Astrocyte (in vitro differentiated cells and primary cell): ENCODE measurements at places on chromosomes 4 and X. TPM values are rescaled to one million over a fixed set of nuclear protein-coding genes. Genes with fewer than 3 reads are reported as not detected.

DNA sequence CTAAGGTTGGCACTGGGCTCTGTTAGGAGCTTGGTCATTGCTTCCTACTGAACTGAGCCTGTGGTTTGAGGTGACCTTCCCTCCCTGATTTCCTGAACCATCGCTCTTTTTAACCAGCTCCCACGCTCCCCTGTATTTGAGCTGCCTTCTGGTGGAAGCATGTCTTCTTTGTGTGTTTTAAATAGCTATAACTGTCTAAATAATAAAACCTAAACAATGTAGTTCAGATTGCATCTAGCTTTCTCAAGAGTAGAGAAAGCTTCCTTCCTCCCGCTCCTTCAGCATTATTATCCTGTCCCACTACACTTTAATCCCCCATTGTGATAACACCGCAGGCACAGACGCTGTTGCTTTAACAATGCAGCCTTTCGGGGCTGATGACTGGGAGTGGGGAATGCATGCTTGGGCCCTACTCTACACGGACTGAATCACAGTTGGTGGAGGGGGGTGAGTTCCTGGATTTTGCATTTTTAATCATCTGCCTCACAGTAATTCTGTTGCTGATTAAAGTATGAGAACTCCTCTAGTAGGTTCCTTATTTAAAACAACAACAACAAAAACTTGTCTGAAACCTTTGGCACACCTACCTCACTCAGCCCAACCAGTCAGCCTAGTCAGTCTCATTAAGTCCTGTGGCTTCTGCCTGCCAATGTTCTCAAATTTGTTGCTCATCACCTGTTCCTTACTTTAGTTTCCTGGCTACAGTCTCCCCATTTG lies 6.6 kb downstream of the SMS start:
- peak; percentile 67 for DNase-seq

- DNase-seq: no peak
Measured at GRCh38 chrX:47175588-47175980, 18.0 kb upstream of the UBA1 start.

DNA sequence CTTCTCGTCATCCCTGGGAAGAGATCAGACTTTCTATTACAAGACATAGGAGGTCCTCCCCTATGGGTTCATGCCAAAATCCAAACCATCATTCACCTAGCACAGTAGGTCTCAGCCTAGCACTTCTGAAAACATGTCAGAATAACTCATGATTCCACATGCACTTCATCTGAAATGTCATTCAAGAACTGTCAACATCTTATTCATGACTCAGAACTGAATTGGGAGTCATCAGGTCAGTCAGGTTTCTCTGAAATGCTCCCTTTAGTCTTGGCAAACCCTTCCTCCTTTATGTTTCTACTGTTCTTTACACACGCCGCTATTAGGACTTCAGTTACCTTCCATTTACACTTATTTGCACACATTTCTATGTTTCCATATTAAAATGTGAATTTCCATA lies 67.2 kb downstream of the ANTXR2 start:
- peak; percentile 46 for DNase-seq

GRCh38 chr4:3816983-3817960 lies 51.1 kb downstream of the ADRA2C start:
- DNase-seq: no peak

- peak; percentile 79 for DNase-seq
Measured at GRCh38 chr4:8537041-8537461, 43.1 kb upstream of the GPR78 start.

DNA sequence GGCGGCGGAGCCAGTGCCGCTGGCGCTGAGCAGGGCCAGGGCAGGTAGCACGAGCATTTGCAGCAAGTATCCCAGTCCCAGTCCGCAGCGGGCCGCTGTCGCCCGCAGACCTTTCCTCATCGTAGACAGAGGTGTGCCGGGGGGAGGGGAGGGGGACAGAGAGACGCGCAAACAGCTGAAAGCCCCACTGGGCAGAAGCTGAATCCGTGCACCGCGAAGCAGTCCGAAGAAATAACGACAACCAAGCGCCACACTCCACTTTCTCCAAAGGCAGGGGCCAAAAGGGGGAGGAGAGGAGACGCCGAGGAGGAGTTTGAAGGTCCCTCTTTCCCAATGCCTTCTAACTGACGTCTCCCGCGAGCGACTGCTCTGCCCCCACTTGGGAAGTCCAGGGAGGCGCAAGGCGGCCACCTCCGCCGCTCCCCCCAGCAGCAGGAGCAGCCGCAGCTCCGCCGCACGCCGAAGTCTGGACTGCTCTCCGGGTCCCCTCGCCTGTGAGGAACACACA lies at the start of gene UNC5C:
UNC5C (minus strand) TSS at position 236 of the 508 bp plus-strand sequence.
- DNase-seq: peak; percentile 76

- DNase-seq: no peak
Measured at GRCh38 chr4:104719539-104720230, 225.0 kb upstream of the CXXC4 start.

DNA sequence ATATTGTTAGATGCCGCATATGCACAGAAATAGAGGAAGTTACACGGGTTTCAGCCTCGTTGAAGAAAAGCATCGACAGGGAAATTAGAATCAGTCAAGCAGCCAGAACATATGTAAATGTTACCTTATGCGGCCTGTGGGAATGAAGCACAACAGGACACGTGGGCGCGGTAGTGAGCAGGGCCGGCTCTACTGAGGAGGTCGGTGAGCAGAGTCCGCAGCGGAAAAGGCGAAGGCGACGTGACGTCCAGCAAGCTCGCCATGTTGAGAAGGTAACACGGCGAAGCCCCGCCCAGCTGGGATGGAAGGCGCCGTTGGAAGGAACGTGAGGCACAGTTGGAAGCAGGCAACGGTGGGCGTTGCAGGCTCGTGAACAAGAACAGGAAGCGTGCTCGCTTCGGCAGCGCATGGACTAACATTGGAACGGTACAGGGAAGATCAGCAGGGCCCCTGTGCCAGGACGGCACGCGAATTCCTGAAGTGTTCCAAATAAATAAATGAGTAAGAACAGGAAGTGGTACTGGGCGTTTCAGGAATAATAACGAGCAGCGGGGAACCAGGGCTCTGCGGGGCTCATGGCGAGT lies 54.6 kb downstream of the MTNR1A start:
- no peak for DNase-seq

DNA sequence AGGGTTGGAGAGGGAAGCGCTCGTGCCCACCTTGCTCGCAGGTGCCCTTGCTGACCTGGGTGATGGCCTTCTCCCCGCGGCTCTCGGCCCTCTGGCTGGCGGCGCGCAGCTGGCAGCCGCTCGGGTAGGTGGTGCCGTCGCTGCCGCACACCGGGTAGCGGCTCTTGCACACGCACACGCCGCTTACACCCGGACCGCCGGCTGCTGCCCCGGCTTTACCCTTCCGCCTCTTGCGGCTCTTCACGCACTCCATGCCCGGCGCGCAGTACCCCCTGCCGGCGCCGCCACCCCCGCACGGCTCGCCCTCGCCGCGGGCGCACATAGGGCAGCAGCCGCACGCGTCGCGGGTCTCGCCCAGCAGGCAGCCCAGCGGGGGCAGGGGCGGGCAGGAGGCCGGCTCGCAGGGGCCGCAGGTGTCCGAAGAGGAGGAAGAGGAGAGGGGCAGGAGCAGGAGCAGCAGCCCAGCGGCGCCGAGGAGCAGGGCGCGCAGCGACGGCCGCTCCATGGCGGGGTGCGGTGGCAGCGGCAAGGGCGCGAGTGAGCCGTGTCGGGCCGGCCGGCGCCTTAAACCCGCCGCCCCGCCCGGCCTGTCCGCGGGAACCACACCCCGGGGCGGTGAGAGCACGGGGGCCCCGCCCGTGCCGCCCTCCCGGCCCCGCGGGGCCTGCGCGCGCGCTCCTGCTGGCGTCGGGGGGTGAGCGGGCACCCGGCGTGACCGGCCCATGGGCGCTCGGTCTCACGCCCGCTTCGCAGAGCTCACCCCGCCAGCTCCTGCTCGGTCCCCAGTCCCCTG lies at the start of gene IGFBP7:
IGFBP7 (minus strand) TSS at position 539 of the 793 bp plus-strand sequence; CDS start at position 505, 34 bp downstream.
- no peak for DNase-seq

DNA sequence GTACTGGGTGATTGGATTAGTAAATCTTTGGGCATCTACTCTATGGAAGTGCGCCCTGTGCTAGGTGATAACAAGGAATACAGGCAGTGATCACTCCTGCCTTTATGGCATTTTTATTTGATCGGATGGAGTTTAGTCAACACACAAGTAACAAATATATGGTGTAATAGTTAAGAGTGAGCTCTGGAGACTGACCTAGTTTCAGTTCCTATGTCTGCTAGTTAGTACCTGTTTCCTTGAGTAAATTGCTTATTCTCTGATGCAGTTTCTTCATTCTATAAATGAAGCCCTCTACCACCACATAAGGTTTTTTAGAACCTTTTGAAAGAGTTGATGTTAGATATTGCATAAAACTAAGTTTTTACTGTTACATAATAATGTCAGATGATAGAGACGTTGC lies 134.6 kb downstream of the KDM6A start:
- DNase-seq: no peak

DNA sequence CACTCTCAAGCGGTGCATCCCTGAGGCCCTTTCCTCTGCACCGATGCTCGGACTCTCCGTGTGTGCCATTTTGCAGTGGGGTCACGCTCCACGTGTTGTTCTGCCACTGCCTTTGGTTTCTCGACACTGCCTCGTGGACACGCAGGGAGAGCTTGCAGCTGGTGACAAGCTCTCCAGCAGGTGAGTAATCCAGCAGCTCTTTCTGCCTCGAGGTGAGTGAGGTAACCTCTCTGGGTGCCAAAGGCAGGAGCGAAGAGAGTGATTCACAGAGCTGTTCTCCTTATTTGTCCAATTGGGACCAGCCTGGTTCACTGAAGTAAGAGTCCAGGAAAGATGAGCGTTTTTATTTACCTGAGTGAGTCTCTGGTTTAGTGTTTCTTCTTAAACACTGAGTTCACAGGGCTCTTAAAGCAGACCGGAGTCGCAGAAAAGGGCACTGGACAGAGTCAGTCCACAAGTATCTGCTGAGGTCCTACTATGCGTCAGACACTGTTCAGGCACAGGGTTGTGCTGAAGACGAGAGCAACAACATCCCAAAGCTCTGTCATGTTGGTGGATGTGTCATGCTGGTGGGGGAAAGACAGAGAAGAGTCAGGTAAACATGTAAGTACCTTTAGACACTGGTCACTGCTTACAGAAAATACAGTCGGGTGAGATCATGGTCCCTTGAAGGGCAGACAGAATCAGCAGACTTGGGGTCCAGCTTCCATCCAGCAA lies 61.8 kb downstream of the FHDC1 start:
- no peak for DNase-seq

ARHGAP36 gene
- not detected in 2 replicates for total RNA-seq
